Brain pericyte (primary cell): ENCODE measurements at places on chromosomes 1 and 21.

GRCh38 chr1:23522244-23522982 is 8.6 kb downstream of the E2F2 start:
- no peak for DNase-seq

DNA sequence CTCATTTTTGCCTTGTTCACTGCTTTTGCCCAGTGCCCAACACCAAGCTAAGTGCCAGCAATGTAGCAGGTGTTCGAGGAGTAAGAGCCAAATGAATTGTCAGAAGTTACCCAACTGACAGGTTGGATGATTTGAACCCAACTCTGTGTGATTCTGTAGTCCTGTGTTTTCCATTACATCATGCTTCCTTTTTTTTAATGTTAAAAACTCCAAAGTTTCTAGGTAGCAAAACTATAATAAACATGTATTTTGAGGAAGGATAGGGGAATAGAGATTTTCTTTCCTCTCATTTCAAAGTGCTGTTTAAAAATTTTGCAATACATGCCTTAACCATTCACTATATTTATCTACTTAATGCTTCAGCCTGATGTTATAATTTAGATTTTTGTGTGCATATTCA is 34.1 kb downstream of the BCL9 start:
- no peak for DNase-seq

- DNase-seq, result no peak
Measured at GRCh38 chr1:162316187-162316586, 60.5 kb downstream of the SPATA46 start.

GRCh38 chr1:3124246-3124645 is 55.2 kb downstream of the PRDM16 start:
- no peak for DNase-seq

GRCh38 chr21:33259995-33260394 is 6.2 kb upstream of the IL10RB start:
- DNase-seq, result no peak

DNA sequence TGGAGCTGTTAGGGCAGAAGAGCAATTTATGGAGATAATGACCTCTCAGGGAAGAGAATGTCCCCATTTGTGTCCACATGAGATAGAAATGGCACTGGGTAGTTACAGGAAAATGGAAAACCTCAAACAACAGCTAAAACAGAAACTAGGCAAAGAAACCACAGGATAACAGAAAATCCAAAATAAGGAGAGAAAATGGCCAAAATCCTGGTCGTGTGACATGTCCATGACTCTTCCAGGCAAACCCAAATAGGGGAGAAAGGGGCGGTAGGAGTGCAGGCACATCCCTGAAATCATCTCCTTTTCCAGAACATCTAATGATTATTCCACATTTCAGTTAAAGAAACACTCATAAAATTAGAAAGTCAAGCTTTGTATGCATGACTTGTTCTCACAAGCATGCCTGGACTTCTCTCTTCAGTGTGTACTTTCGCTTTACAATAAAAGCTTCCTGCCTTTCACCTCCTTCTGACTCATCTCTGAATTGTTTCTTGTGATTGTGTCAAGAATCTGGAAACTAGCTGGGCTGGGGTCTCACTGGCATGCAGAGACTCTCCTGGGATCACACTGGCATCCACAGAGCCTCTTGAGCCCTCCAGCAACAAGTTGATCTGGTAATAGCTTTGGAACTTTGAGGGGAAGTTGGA is 171.4 kb upstream of the ZP4 start:
- DNase-seq, result no peak

- DNase-seq, result no peak
Measured at GRCh38 chr1:61100578-61100977, 18.2 kb downstream of the NFIA start.

- no peak for DNase-seq
Measured at GRCh38 chr1:228197555-228198147, 10.2 kb upstream of the OBSCN start.

GRCh38 chr1:31381394-31382294 is 8.8 kb upstream of the FABP3 start:
- no peak for DNase-seq

DNA sequence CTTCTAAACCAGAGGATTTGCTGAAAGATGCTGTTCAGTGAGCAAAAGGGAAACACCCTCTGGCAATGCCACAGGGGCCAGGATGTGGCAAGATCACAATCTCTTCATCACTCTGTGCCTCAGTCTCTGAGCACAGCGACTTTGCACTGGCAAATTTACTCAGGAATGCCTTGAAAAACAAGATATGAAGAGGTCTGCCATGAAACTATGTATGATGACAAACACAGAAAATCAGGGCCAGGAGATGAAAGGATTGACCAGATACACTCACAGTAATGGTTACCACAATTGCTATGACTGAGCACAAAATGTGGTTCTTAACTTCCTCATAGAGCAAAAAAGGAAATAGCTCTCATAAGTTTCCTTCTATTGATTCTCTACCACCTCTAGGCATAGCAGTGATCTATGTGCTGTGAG is 5.8 kb downstream of the TTC13 start:
- no peak for DNase-seq

DNA sequence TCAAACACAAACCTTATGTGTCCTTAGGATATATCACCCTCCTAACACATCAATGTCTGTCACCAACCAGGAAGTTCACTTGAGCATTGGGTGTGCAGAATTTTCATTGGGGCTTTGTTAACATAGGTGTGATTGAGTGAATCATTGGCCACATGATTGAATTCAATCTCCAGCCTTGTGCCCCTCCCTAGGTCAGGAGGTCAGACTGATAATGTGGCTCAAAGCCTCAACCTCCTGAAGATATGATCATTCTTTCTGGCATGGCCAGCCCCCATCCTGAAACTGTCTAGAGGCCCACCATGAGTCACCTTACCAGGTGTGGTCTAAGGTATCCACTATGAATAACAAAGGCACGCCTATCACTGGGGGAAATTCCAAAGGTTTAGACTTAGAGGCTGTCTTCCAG is 90.1 kb downstream of the PKN2 start:
- no peak for DNase-seq

DNA sequence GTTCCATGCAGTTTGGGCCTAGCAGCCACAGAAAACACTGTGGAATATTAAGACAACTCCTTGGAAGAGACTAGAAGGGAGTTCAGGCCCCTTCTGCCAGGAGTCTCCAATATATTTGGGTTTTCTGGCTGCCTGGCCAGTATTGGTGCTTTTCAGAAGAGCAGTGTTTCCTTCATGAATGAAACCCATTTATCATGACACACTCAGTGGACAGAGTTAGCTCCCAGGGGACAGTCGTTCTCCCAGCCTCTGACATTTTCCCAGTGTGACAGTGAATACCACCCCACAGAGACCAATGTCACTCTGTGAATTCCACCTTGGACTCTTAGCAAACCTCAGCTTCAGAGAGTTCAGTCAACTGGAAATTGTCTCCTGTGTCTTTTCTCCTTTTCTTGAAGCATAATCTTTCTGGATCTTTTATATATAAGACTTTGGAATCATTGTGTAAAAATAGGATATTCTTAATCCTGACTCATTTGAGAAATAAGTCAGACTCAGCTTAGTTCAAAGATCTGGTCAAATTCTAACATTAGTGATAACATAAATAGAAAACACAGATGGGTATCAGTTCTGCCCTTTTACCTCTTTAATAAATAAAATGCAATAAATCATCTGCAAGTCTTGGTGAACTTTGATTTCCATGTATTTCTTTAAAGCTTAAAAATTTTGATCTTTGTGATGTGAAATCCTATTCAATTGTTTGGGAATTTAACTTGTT is 40.4 kb downstream of the GNG12 start:
- no peak for DNase-seq

- no peak for DNase-seq
Measured at GRCh38 chr1:73065339-73066041, 783.2 kb upstream of the NEGR1 start.

- no peak for DNase-seq
Measured at GRCh38 chr21:45431781-45432572, 27.0 kb downstream of the COL18A1 start.

GRCh38 chr1:204672482-204673121 is 12.9 kb downstream of the LRRN2 start:
- no peak for DNase-seq

DNA sequence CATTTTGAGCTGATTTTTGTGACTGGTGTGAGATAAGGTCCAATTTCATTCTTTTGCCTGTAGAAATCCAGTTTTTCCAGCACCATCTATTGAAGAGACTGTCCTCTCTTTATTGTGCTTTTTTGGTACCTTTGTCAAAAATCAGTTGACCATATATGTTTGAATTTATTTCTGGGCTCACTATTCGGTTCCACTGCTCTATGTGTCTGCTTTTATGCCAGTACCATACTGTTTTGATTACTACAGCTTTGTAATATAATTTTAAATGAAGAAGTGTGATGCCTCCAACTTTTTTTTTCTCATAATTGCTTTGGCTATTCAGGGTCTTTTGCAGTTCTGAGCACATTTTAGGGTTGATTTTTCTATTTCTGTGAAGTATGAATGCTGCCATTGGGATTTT is 69.0 kb downstream of the LAMC2 start:
- DNase-seq, result no peak

GRCh38 chr21:16794950-16795349 is 717.9 kb upstream of the CXADR start:
- peak; percentile 85 for DNase-seq

DNA sequence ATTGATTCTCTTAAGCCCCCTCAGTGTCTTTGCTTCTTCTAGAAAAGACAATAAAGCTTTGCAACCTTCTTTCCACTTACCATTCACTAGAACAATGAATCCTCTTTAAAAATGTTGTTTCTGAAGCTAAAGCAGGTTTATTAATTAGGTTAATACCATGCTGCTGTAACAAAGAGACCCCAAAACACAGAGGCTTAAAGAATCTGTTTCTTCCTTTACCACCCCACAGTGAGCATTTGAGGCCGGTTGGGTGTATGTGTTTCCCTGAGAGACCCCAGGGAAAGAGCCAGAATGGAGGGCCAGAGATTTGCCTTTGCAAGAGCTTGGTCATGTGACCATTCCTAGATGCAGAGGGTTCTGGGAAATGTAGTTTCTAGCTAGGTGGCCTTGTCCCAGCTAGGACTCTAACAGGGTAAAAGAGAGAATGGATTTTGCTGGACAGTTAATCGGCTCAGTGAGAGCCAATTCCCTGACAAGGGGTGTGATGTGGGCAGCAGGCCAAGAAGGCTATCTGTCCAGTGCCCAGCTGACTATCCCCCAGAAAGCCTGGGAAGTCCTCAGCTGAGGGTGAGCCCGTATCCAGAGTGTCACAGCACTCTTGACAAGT is 191.8 kb upstream of the TMEM51 start:
- no peak for DNase-seq

DNA sequence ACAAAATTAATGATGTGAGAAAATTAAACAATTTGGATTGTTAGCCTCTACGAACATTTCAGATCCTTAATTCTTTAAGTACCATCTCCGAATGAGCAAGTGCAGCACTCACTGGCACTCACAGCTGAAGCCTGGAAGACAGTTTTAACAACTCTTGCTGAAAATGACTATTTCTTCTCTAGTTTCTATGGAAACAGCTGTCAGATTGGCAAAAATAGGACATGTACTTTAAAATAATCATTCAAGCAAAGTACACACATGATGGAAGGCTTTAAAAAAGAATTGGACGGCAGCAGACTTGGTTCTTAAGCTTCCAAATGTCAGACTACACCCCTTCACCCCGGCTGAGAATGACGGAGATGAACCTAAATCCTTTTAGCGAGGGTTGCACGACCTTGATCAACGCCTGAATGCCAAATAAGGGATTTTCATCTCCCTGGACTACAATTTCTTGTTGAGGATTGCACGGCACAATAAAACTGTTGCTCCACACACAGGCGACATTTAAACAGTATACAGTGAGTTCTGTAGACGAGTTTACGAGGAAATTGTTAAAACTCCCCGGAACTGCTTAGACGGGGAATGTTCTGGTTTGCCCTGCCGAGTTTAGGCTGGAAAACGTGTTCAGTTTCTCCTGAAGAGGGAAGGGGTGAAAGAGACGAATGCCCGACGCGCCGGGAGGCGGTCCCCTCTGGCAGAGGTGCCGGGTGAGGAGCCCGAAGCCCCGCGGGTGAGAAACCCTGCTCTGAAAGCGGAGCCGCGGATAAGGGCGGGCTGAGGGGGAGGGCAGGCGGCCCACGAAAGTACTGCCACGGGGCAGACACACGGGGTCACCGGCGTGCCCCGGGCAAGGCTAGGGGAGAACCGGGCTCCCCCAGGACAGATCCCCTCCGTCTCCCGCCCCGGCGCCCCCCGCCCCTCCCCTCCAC is 671 bp downstream of the OMA1 start:
- DNase-seq, result peak; percentile 16

GRCh38 chr1:220526294-220526693 is 1.6 kb upstream of the MARK1 start:
- DNase-seq, result no peak

GRCh38 chr1:66704177-66704875 is 47.9 kb upstream of the DYNLT5 start:
- no peak for DNase-seq

GRCh38 chr1:7296968-7297367 is 474.1 kb upstream of the VAMP3 start:
- no peak for DNase-seq
